AG09319 (cell line): ENCODE measurements at places on chromosomes 12 and 14.

GRCh38 chr14:94636744-94637412, 24.7 kb downstream of the SERPINA3 start:
- DNase-seq = no peak

DNA sequence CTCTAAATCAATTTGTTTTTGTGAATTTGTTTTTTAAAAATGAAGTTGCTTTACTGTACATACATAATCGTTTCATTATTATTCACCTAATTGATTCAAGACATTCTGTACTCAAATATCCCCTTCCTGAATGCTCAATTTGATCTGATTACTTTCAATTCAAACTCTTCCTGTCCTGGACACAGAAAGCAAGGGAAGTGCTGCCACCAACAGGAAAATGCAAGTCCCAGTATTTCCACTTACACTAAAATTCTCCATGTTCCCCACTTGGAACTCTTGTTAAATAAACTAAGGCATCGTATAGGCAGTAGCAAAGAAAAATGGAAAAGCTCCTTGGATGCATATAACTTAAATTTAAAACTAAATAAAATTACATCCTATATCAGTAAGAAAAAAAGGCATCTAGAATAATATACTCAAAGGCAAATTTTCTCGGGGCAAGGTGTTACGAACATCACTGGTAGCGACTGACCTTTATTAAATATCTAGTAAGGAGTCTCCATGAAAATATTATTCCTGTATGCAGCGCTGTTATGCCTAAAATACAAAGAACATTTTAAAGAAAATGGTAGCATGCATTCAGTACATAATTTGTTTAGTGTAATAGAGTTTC, 72.0 kb upstream of the DBX2 start:
- no peak for DNase-seq

- DNase-seq = no peak
Observed at GRCh38 chr12:25960143-25960542, 1.7 kb downstream of the RASSF8 start.

DNA sequence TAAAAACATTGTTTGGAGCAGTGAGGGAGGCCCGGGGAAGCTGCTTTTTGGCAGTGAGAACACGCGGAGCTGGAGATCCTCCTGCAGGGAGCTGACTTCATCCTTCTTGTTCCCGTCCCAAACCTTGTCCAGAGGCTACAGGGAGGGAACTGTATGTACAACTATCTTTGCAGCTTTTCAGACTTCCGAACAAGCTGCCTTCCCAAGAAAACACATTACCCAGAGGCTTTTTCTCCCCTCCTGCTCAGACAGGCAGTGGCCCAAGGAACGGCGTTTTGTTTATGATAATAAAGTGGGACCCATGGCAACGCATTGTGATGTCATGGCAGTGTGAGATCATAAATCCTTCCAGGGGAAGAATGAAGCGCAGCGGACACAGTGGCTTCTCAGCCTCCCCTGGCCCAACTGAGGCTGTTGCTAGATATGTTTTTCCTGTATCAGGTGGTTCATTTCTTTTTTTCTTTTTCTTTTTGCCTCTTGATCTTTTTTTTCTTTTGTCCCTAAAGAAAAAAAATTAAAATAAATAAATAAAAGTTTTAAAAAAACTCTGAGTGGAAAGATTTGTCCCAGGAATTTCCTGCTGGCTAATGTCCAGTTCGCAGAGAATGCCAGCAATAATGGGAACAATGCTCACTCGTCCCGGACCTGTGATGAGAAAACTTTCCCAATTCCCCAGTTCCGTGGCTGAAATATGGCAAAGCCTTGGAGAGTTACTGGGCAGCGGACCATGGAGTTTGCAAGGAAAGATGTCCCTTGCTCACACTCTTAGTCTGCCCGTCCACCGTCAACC, 103.4 kb upstream of the MAP1LC3B2 start:
- DNase-seq = peak; percentile 85

DNA sequence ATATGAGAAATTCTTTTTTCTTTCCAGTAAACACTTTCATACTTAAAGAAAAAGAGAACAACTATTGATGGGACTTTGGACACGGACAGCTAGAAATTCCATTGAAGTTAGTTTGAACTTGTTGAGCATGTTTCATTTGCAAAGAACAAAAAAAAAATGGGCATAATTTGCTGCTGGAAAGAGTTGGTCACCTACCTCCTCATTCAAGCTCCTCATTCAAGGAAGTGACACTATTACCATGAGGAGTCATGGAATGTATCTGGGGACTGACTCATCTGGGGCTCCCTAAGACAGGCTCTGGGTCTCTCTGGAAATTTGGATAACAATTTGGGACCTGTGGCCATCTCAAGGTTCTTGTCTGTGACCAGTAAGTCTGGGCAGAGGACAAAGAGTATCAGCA, 50.4 kb downstream of the KICS2 start:
- no peak for DNase-seq

- DNase-seq = no peak
Observed at GRCh38 chr14:92967346-92967926, 44.5 kb downstream of the CHGA start.

- no peak for DNase-seq
Observed at GRCh38 chr12:112506513-112507166, 87.9 kb downstream of the PTPN11 start.

- peak; percentile 15 for DNase-seq
Observed at GRCh38 chr12:101552277-101552676, 42.5 kb upstream of the MYBPC1 start.

GRCh38 chr12:127280393-127281275, 986.3 kb upstream of the TMEM132C start:
- DNase-seq = no peak
